ENCODE measurements at places on chromosomes 6 and 20.

- no peak for DNase-seq
These were observed 107.3 kb downstream of the UST start for GRCh38 chr6:148854096-148854495.

GRCh38 chr20:16541226-16541625 lies 32.0 kb downstream of the KIF16B start:
- peak; percentile 63 for DNase-seq

DNA sequence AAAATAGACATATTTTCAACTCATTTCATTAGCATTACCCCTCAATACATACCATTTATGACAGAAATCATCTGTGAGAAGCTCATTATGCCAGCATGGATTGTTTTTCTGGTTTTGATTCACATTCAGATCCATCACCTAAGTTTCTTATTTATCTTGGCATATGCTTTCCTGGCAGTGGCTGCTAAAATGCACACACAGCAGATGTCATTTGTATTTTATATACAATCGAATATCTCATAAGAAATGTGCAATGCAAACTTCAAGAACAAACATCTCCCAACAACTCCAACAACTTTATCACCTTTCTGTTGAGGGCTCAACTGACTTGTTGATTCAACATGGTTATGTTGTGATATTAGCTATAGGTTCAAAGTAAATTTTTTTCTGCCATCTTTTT lies 208.3 kb downstream of the PHACTR1 start:
- peak; percentile 96 for DNase-seq

GRCh38 chr6:80467408-80467807 lies 360.9 kb downstream of the BCKDHB start:
- no peak for DNase-seq

DNA sequence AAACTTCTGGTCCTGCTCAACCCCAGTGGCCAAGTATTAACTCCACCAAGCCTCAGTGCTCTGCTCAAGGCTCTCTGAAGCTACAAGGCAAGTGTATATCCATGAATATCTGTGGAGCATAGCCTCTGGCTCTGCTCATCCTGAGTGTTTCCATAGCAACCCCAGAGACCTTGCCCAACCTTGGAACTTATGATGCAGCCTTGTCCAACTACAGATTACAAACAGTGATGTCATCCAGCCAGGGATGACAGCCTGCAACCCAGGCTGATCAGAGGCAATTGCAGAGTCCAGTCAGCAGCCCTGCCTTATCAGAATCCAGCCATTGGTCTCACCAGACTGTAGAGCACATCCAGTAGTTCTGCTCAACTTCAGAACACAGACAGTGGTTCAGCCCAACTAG lies 65.5 kb upstream of the SPACA1 start:
- no peak for DNase-seq

DNA sequence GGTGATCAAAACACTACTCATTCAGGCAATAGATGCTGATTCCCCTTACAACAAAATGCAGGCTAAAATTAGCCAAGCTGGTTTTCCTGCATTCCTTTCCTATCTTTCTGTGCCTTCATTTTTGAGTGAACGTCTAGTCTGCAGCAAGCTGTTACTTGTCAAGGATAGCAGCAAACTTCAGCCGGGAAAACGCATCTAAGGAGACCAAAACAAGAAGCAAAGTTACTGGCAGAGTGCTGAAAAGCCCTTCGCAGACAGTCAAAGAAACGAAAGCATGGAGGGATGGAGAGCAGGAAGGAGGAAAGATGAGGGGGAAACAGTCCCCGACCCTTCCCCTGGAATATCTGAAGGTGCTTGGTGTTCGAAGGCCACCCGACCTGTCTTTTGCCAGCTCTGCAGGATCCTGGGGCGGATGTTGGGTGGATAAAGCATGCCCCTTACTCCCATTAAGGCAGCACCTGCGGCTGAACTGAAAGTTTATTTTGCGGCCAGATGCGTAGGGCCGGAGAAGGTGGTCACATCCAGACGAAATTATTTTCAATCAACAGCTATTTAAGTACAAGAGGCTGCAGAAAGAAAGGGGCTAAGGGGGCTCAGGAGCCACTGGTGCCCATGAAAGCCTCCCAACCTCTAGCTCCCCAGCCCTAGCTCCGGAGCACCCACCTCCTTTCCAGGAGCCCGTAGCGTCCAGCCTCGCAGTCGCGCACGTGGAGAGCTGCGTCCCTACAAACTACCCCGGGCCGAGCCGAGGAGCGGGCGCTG lies 538 bp downstream of the FERMT1 start:
- no peak for DNase-seq

- no peak for DNase-seq
These were observed 12.7 kb downstream of the SYTL3 start for GRCh38 chr6:158662607-158662953.

- DNase-seq = no peak
These were observed 515.9 kb downstream of the GRIK2 start for GRCh38 chr6:101909366-101909765.

DNA sequence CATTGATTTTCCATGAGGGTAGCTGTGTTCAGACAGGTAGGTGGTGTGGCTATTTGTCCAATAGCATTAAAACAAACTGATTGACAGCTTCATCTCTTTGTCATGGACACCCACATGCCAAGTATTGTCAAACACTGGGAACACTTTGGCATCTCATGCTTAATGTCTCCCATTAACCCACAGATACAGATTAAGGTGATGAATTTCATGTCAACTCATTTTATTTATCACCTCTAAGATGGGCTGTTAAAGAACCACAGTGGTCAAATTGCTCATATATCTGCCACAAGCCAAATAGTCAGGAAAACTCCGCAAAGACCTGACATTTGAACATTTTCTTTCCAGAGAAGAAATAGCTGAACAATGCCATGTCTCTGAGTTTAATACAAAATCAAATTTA lies 139.1 kb upstream of the SPTLC3 start:
- no peak for DNase-seq

GRCh38 chr20:43955750-43956191 lies 41.1 kb downstream of the TOX2 start:
- no peak for DNase-seq

DNA sequence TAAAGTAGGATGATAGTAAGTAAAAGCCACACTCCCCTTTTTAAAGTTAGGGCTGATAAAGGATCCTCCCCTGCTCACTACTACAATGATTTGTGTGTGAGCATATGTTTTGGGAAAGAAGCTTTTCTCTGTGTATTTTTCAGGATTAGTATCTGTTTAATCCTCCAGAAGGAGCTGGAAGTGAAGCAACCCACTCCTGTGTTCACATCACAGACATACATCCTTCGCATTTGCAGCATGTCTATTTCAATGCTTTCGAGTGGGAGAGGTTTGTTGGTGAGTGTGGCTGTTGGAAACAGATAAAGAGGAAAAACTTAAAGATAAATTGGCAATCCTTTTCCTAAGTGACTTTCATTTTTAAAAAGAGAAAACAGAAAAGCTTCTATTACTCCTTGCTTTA lies 31.6 kb upstream of the RGS17 start:
- no peak for DNase-seq

DNA sequence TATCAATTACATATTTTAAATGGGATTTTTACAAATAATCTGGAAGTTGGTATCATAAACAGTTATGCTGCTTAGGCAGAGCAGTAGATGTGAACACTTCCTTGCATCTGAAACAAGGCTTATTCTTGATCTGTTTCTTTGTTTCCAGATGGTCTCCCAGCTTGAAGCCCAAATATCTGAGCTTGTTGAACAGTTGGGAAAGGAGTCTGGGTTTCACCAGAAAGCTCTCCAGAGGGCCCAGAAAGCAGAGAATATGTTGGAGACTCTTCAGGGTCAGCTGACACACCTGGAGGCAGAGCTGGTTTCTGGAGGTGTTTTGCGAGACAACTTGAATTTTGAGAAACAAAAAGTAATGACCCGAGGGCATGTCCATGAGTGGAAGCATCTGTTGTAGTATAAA lies 91.9 kb downstream of the CCDC170 start:
- no peak for DNase-seq

DNA sequence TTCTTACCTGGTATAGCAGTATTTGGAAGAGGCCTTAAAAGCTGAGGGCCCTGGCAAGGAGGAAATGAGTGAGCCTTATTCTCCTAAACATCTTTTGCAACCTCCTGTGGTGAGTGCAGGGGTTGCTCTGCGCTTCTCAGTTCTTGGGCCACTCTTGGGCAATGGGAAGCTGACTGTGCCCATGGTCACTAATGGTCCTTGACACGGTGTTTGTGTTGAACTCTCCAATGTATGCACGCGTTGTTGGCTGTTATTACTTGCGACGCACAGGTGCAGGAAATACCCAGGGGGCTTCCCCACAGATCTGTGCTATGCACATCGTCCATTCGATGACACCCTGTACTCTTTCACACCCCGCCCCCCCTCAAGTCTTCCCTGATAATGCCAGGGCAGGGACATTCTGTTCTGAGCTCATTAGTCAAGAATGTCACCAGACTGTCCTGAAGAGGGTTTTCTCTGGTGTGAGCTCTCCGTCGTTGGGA lies 79.7 kb downstream of the EDN1 start:
- DNase-seq = no peak

- DNase-seq = no peak
These were observed 146.2 kb downstream of the KHDC1L start for GRCh38 chr6:73078908-73079610.

GRCh38 chr6:30213667-30213956 lies 406 bp upstream of the TRIM26 start:
- no peak for DNase-seq

- DNase-seq = no peak
These were observed 1075.8 kb upstream of the MANEA start for GRCh38 chr6:94501516-94501915.

All from LNCaP clone FGC (cell line).